ENCODE measurements at places on chromosomes 2 and 18. TPM values are rescaled to one million over a fixed set of nuclear protein-coding genes. Genes with fewer than 3 reads are reported as not detected.

The SERPINB4 gene
- total RNA-seq, result 0.17 TPM

The MFSD2B gene
- total RNA-seq, result not detected

DNA sequence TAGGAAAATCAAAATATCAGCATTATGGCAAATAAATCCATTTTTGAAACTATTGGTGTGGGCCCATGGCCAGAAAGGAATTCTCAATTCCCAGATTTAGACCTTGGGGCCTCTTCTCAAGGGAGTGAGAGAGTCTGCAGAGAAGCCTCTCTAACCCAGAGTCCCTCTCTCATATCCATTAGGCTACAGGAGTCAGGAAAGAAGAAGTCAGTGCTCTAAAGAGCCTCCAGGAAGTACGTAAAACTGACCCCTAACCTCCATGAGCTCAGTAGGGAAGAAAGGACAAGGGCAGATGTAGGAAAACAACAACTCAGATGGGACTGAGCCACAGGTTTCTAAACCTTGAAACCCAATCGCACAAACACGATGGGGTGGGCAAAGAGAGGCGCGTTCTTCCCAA is 479.9 kb upstream of the TNP1 start:
- DNase-seq, result no peak

DNA sequence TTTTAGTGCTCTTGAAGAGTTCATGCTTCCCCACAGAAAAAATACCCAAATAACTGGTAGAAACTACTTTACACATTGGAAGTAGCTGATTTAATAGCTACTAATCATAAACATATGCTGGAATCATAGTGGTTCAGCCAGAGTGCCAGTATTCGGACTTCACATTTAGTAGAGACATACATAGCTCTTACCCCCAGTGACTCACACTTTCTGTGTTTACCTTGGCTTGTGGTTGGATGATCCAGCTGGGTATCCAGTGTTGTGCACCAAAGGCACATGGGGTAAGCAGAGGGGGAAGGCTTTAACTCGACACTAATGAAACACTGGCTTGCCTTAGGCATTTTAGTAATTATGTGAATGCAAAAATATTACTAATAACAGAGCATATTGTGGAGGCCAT is 18.1 kb downstream of the ARHGAP28 start:
- DNase-seq, result no peak

- DNase-seq, result peak; percentile 82
Measured at GRCh38 chr2:16507655-16508489, 157.8 kb downstream of the CYRIA start.
